A172 (cell line): ENCODE measurements at places on chromosomes 3 and 15. TPM values are rescaled to one million over a fixed set of nuclear protein-coding genes. Genes with fewer than 3 reads are reported as not detected.

Gene TMEM158
- total RNA-seq, result 95.1 and 111 TPM in 2 replicates

Gene TRMT10C
- 51.7 and 57.7 TPM in 2 replicates for total RNA-seq

Gene ZNF445
- 4.6 and 5.4 TPM in 2 replicates for total RNA-seq

Gene SNUPN
- total RNA-seq, result 39.3 and 53.6 TPM in 2 replicates

Gene ADGRG7
- total RNA-seq, result not detected in 2 replicates
